Lower leg skin (tissue), 4 donors: ENCODE measurements at places on chromosomes 11 and 22. TPM values are rescaled to one million over a fixed set of nuclear protein-coding genes. Genes with fewer than 3 reads are reported as not detected.

- DNase-seq = no peak
Measured at GRCh38 chr11:130671801-130672700, 223.6 kb downstream of the ADAMTS15 start.

- DNase-seq = no peak
Measured at GRCh38 chr11:44421090-44421675, 111.2 kb upstream of the ALX4 start.

- no peak for DNase-seq
Measured at GRCh38 chr11:105202844-105203548, 63.4 kb upstream of the CARD18 start.

- no peak for DNase-seq
Measured at GRCh38 chr11:70124321-70125000, 46.3 kb downstream of the ANO1 start.

DNA sequence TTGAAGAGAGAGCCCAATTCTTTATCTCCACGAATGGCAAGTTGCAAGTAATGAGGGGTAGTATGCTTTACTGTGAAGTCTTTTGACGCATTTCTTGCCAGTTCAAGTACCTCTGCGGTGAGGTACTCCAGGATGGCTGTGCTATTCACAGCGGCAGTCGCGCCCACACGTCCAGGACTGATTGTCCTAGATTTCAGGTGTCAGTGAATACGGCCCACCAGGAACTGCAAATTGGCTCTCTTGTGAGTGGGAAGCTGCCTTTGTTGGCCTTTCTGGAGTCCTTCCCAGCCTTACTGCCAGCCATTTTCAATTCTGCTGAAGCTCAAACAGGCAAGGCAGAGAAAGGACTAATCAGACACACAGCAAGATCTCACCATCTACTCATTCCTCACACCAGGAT is 8.5 kb downstream of the PPFIA1 start:
- DNase-seq = no peak

DNA sequence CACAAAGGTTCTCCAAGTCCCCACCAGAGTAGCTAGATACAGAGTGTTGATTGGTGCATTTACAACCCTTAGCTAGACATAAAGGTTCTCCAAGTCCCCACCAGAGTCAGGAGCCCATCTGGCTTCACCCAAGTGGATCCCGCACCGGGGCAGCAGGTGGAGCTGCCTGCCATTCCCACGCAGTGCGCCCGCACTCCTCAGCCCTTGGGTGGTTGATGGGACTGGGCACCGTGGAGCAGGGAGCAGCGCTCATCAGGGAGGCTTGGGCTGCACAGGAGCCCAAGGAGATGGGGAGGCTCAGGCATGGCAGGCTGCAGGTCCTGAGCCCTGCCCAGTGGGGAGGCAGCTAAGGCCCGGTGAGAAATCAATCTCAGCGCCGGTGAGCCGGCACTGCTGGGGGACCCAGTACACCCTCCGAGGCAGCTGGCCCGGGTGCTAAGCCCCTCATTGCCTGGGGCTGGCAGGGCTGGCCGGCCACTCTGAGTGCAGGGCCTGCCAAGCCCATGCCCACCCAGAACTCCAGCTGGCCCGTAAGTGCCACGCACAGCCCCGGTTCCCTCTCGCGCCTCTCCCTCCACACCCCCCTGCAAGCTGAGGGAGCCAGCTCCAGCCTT is 404.1 kb downstream of the METTL15 start:
- no peak for DNase-seq

- no peak for DNase-seq
Measured at GRCh38 chr11:9251311-9251710, 13.8 kb downstream of the DENND5A start.

GRCh38 chr11:45527898-45528297 is 137.5 kb downstream of the CHST1 start:
- no peak for DNase-seq

Gene KRTAP5-9
- total RNA-seq = 1.9 TPM

Gene SAA2
- 2.8 TPM for total RNA-seq

Gene CREB3L1
- 0.46 TPM for total RNA-seq

Gene CYP2D6
- total RNA-seq = 0.68 TPM
